Thymus (tissue), 14 donors: ENCODE measurements at places on chromosomes 3 and 15. TPM values are rescaled to one million over a fixed set of nuclear protein-coding genes. Genes with fewer than 3 reads are reported as not detected.

The SLC24A1 gene
- polyA plus RNA-seq = 5.2 TPM

The SPPL2A gene
- polyA plus RNA-seq = 50.7 TPM

The ATP8B4 gene
- 8.3 TPM for polyA plus RNA-seq

The ADAMTS7 gene
- 0.94 TPM for polyA plus RNA-seq

The CCR2 gene
- 2.4 TPM for polyA plus RNA-seq

The CDHR4 gene
- 0.18 TPM for polyA plus RNA-seq

The TASOR gene
- 55.7 TPM for polyA plus RNA-seq

The SETD2 gene
- 20.5 TPM for polyA plus RNA-seq

The SPATA16 gene
- 0.02 TPM for polyA plus RNA-seq

The SLC22A13 gene
- 0.07 TPM for polyA plus RNA-seq

- no peaks in the 10 kb centered on the region for H3K36me3 ChIP-seq
- peaks cover 43% of the 10 kb centered on the region for H3K27me3 ChIP-seq
- no peak overlapping the region for H3K4me3 ChIP-seq
- no peak for DNase-seq
These were observed 113.0 kb upstream of the GOLGA8J start for GRCh38 chr15:29969562-29970401.

DNA sequence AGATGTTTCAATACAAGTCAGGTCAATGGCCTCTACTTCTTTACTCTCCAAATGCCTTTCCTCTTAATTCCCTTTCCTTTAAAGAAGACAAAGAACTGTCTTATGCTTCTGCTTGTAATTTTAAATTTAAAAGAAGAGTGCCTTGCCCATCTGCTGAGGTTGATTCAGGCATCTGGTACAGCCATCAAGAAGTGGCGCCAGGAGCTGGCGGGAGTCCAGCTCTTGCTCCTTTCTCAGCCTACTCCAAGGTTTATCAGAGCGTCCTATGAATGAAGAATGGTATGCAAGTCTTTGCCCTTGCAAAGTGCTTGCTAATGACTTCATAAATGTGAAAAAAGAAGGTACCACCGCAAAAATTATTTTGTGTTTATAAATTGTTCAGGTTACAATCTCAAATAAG, 294.6 kb upstream of the TGFBR2 start:
- H3K27ac ChIP-seq = no peak overlapping the region
- H3K4me3 ChIP-seq = no peak overlapping the region
- H3K27me3 ChIP-seq = no peaks in the 10 kb centered on the region

- H3K36me3 ChIP-seq = no peaks in the 10 kb centered on the region
- DNase-seq = no peak
- H3K27ac ChIP-seq = no peak overlapping the region
- H3K27me3 ChIP-seq = peaks cover 3% of the 10 kb centered on the region
- H3K4me1 ChIP-seq = peaks cover 8% of the 10 kb centered on the region
These were observed 768 bp downstream of the ANO10 start for GRCh38 chr3:43620831-43621655.

- no peaks in the 10 kb centered on the region for H3K36me3 ChIP-seq
- peaks cover 65% of the 10 kb centered on the region for H3K4me1 ChIP-seq
- H3K4me3 ChIP-seq = no peak overlapping the region
These were observed 3.8 kb downstream of the SKOR1 start for GRCh38 chr15:67828969-67829646.

GRCh38 chr15:80660119-80660518, 35.0 kb upstream of the ABHD17C start:
- H3K27ac ChIP-seq = no peak overlapping the region
- no peaks in the 10 kb centered on the region for H3K36me3 ChIP-seq
- no peaks in the 10 kb centered on the region for H3K27me3 ChIP-seq
- no peak for DNase-seq
- no peaks in the 10 kb centered on the region for H3K4me1 ChIP-seq
- H3K4me3 ChIP-seq = no peak overlapping the region

- no peaks in the 10 kb centered on the region for H3K27me3 ChIP-seq
- no peak for DNase-seq
- no peaks in the 10 kb centered on the region for H3K36me3 ChIP-seq
- H3K27ac ChIP-seq = no peak overlapping the region
- peaks cover 5% of the 10 kb centered on the region for H3K4me1 ChIP-seq
These were observed 158.5 kb upstream of the SMAD3 start for GRCh38 chr15:66906668-66907614.

- no peak overlapping the region for H3K27ac ChIP-seq
- H3K4me1 ChIP-seq = peaks cover 18% of the 10 kb centered on the region
- no peak for DNase-seq
- H3K4me3 ChIP-seq = no peak overlapping the region
These were observed 11.0 kb upstream of the FBLN2 start for GRCh38 chr3:13537909-13538296.

- no peaks in the 10 kb centered on the region for H3K4me1 ChIP-seq
- no peak overlapping the region for H3K27ac ChIP-seq
- no peak for DNase-seq
- no peaks in the 10 kb centered on the region for H3K27me3 ChIP-seq
- no peaks in the 10 kb centered on the region for H3K36me3 ChIP-seq
- H3K4me3 ChIP-seq = no peak overlapping the region
These were observed 463.5 kb downstream of the RAP2B start for GRCh38 chr3:153625506-153625905.

DNA sequence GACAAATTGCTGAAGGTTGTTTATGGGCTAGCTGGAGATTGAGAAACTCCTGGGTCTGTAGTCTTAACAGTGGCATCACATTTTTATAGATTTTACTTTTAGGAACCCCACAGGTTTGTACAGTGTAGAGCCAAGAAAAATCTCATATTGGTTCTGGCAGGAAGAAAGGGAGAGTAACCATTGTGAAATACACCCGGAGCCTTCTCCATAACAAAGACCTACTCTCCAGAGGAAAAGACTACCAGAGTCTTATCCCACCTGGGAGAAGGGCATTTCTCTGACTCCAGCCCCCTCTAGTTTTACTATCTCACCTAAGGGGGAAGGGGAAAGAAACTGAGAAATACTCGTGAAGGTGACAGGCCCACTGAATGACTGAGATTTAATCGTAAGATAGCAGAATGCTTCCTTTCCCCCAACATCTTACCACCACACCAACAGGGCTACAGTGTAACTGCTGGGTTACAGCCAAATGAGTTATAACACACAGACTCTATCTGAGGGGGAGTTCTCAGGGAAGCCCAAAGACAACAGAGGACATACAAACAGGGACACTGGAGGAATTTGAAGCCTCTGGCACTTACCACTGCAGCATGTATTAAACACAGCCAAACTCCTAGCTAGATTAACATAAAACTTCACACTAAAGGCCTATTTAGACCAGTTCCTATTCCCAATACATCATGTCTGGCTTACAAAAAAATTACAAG, 56.1 kb downstream of the SYN2 start:
- no peak for DNase-seq
- H3K4me3 ChIP-seq = no peak overlapping the region
- no peaks in the 10 kb centered on the region for H3K4me1 ChIP-seq
- H3K36me3 ChIP-seq = no peaks in the 10 kb centered on the region
- no peaks in the 10 kb centered on the region for H3K27me3 ChIP-seq

GRCh38 chr3:30626443-30627180, 20.2 kb downstream of the TGFBR2 start:
- H3K4me1 ChIP-seq = peaks cover 37% of the 10 kb centered on the region
- H3K27me3 ChIP-seq = no peaks in the 10 kb centered on the region

GRCh38 chr15:72315706-72316370, 4.1 kb downstream of the CELF6 start:
- no peak for DNase-seq
- H3K4me3 ChIP-seq = no peak overlapping the region
- H3K36me3 ChIP-seq = no peaks in the 10 kb centered on the region
- peaks cover 7% of the 10 kb centered on the region for H3K4me1 ChIP-seq

- peaks cover 12% of the 10 kb centered on the region for H3K27me3 ChIP-seq
- H3K27ac ChIP-seq = no peak overlapping the region
- no peaks in the 10 kb centered on the region for H3K36me3 ChIP-seq
- H3K4me3 ChIP-seq = no peak overlapping the region
- no peak for DNase-seq
These were observed 58.8 kb upstream of the GOLGA8A start for GRCh38 chr15:34496207-34496995.

DNA sequence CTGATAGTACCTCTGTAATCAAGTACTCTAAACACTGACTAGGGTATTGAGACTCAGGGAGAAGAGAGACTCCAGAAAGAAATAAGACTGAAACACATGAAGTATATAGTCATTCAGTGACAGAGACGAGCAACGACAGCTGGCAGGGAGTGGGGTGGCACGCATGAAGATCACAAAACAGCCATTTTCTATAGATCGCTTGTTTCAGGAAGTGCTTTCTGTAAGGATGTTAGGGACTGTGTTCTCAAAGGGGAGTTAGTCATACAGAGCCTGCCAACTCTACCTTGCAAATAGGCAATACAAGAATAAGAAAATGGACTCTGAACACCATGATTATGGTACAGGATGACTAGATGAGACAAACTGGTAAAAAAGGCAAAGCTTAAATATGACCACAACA, 139.5 kb downstream of the TBL1XR1 start:
- no peaks in the 10 kb centered on the region for H3K36me3 ChIP-seq
- peaks cover 21% of the 10 kb centered on the region for H3K4me1 ChIP-seq
- H3K27ac ChIP-seq = peak overlapping the region; percentile 84
- peak; percentile 38 for DNase-seq
- no peak overlapping the region for H3K4me3 ChIP-seq

DNA sequence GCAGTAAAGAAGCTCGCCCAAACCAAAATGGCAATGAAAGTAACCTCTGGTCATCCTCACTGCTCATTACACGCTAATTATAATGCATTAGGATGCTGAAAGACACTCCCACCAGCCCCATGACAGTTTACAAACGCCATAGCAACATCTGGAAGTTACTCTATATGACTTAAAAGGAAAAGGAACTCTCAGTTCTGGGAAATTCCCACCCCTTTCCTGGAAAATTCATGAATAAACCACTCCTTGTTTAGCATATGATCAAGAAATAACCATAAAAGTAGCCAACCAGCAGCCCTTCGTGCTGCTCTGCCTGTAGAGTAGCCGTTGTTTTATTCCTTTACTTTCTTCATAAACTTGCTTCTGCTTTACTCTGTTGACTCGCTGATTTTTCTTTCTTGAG, 164.6 kb downstream of the SMAD6 start:
- H3K27ac ChIP-seq = no peak overlapping the region
- H3K27me3 ChIP-seq = no peaks in the 10 kb centered on the region
- no peaks in the 10 kb centered on the region for H3K4me1 ChIP-seq
- DNase-seq = no peak
- no peak overlapping the region for H3K4me3 ChIP-seq

GRCh38 chr3:19885468-19885867, 48.5 kb downstream of the EFHB start:
- H3K4me1 ChIP-seq = no peaks in the 10 kb centered on the region
- no peaks in the 10 kb centered on the region for H3K27me3 ChIP-seq
- H3K4me3 ChIP-seq = no peak overlapping the region
- no peak overlapping the region for H3K27ac ChIP-seq

- no peaks in the 10 kb centered on the region for H3K4me1 ChIP-seq
- H3K4me3 ChIP-seq = no peak overlapping the region
- no peaks in the 10 kb centered on the region for H3K27me3 ChIP-seq
- no peak for DNase-seq
- no peaks in the 10 kb centered on the region for H3K36me3 ChIP-seq
These were observed 27.9 kb downstream of the FBN1 start for GRCh38 chr15:48617619-48618018.

DNA sequence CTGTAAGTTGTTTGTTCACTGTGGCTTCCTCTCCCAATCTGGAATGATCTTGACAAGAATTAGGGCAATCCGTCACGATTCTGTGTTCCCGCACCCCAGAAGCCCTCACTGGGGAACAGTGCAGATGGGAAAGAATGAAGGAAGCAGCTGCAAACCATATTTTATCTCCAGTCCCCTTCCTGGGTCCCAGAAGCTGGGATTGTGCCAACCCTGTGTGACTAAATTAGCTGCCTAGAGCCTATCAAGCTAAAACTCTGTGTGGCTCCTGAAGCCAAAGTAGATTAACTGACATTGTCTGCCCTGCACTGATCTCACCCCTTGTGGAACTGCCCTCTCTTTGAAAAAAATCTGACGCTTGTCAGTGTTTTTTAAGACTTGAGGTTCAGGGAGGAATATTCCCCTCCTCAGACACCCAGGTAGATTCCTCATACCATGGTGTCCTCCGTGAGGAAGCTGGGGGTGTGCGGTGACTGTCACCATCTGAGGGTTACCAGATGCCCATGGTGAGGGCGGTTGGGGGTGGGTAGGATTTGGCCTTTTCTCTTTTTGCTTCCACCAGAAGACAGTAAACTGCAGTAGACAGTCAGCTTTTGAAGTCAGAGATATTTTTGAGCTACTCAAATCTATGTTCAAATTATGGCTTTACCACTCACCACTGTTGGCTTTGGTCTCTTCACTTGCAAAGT, 358.3 kb upstream of the TPM1 start:
- no peaks in the 10 kb centered on the region for H3K4me1 ChIP-seq
- H3K36me3 ChIP-seq = no peaks in the 10 kb centered on the region

GRCh38 chr3:160448845-160449635, 546 bp downstream of the TRIM59 start:
- H3K36me3 ChIP-seq = peaks cover 19% of the 10 kb centered on the region
- H3K27me3 ChIP-seq = no peaks in the 10 kb centered on the region

DNA sequence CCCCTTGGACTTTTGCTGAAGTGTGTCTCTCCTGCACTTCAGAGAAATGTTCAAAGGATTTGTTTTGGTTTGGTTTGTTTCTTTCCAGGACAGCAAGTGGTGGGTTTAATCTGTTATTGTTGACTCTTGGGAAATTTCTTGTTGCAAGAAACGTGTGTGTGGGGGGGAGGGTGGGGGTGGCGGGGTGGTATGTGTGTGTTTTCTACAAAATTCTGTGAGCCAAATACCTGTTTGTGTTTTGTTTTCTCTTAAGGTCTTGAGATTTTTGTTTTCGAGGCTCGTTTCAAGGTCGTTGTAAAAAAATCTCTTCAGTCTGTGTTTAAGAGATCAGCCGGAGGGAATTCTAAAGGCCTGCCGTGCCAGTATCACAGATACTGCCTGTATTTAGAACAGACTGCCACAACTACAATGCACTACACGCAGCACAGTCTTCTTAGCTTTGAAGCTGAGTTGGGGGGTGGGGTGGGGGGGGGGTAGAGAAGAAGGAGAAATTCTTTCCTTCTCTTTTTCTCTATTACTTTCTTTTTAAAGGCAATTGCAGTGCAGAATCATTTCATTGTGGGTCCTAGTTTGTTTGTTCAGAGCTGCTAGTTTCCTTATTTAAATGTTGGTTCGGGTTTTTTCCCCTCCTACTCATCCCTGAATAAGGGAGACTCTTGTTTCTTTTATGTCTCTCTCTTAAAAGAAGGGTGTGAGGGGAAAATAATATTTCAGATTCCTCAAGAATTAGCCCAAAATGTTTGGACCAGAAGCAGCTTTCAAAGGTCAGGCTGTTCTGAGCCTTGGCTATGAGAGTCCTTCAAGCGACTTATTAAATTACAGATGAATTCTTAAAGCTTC, 1.4 kb upstream of the BCL6 start:
- H3K4me3 ChIP-seq = peak overlapping the region; percentile 95
- no peak for DNase-seq
- H3K36me3 ChIP-seq = no peaks in the 10 kb centered on the region
- no peaks in the 10 kb centered on the region for H3K27me3 ChIP-seq
- peaks cover 36% of the 10 kb centered on the region for H3K4me1 ChIP-seq
